Renal cortex interstitium (tissue), 15 donors: ENCODE measurements at places on chromosomes 4 and X. TPM values are rescaled to one million over a fixed set of nuclear protein-coding genes. Genes with fewer than 3 reads are reported as not detected.

MAOB gene
- 57.7 TPM for polyA plus RNA-seq

SLC10A4 gene
- 0.54 TPM for polyA plus RNA-seq

GRCh38 chrX:68719181-68719903 is 71.9 kb downstream of the STARD8 start:
- DNase-seq, result no peak

USP51 gene
- polyA plus RNA-seq, result 11.1 TPM

ARHGEF38 gene
- polyA plus RNA-seq, result 5.3 TPM

DNA sequence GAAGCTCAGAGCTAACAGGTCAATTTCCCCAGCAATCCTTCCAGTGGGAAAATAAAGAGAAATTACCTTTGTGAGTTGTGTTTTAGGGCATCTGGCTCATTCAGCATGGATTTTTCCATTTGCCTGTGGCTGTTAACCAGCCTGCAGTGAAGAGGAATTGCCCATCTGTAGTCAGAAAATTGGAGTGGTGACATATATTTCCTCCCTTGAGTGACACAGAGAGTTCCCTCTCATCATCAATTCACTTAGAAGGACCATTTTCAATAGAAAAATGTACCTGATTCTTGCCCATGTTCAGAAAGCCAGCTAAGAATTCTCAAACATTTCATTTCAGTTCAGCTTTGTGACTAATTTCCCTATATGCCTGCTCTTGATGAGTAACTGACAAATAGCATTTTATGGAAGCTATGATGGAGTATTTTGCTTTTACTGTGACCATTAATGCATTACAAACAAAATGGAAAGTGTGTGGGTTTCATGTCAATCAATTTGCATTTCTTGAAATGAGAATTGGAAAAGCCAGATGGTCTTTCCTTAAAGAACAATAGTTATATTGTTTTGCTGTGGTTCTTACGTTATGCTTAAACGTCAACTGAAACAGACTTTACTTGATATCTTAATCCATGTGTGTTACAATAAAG is 155.8 kb downstream of the NWD2 start:
- DNase-seq, result no peak

BCAP31 gene
- polyA plus RNA-seq, result 182 TPM

DNA sequence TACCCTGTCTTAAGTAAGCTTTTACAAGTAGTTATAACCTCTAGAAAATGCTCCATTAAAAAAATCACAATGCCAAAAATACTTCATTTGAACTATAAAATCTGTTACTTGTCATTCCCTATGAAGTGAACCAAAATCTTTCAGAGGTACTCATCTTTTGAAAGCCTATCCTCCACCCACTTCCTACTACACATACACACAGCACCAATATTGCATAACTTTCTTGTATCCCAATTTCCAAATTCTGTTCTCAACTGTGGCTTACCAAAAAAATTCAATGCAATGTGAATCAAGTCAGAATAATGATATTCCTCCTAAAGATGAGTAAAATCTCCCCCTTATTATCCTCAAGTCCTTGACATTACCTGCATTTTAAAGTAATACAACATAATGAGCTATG is 15.9 kb downstream of the DHX15 start:
- no peak for DNase-seq

RPS6KA6 gene
- 17.1 TPM for polyA plus RNA-seq

- DNase-seq, result no peak
These were observed 6.4 kb downstream of the ACE2 start for GRCh38 chrX:15594371-15594770.

DLG3 gene
- 39.3 TPM for polyA plus RNA-seq

DNA sequence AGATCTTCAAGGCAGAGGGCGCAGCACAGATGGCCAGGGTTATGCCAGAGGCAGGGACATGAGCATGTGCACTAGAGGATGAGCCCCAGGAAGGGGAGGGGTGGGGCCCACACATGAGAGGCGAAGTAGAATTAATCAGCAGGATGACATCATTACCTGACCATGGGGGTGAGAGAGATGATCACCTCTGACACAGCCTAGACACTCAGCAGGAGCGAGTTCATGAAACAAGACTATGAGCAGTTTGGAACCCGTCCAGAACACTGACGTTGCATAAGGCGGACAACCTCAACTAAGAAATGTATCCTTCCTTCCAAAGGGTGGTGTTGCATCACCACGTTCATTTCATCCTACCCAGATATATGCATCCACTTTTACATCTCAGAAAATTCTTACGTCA is 446.7 kb upstream of the TENM3 start:
- DNase-seq, result no peak

DCLK2 gene
- polyA plus RNA-seq, result 10.8 TPM

CLDN34 gene
- polyA plus RNA-seq, result not detected

DNA sequence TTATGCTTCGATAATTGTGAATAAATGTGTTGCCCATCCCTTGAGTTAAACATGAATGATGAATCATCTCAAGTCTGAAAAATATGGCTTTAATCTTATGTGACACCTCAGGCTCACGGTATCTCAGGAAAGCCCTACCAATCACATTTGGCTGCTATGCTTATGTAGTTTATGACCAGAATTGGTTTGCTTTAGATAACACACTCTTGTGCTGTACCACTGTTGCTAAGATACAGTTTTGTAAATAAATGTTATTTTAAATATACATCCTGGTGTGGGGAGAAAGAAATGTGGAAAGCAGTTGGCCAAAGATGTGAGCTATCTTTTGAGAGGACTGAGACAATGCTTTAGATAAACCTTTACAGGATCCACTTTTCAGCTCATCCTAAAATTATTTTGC is 63.2 kb downstream of the NPY1R start:
- no peak for DNase-seq

AMOT gene
- 75.5 TPM for polyA plus RNA-seq

CACNA1F gene
- 0.29 TPM for polyA plus RNA-seq

MAGEB10 gene
- polyA plus RNA-seq, result not detected

NEUROG2 gene
- not detected for polyA plus RNA-seq

- DNase-seq, result no peak
These were observed 121.6 kb upstream of the GRID2 start for GRCh38 chr4:92182006-92182735.

GRCh38 chr4:140799686-140800225 is 43.6 kb upstream of the TBC1D9 start:
- no peak for DNase-seq

GRCh38 chrX:154307202-154307601 is 11.6 kb downstream of the TKTL1 start:
- no peak for DNase-seq

DNA sequence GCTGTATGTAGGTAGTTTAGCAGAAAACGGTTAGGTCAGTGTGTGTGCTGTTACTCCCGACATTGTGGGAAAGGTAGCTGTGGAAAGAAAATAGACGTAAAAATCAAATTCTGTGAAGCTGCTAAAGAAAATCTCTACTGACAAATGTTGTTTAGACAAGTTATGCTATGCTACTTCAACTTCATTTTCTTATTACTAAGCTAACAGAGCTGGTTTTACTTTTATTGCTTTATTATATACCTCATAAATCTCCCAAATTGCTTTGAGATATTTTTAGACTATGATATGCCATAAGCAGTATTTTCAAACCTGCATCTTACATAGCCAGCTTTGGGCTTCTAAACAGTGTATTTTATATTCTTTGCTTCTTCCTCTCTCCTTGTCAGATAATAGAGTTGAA is 108.2 kb upstream of the PACRGL start:
- no peak for DNase-seq

WDR13 gene
- 145 TPM for polyA plus RNA-seq

GRCh38 chr4:170124406-170124805 is 34.6 kb upstream of the AADAT start:
- no peak for DNase-seq

DNA sequence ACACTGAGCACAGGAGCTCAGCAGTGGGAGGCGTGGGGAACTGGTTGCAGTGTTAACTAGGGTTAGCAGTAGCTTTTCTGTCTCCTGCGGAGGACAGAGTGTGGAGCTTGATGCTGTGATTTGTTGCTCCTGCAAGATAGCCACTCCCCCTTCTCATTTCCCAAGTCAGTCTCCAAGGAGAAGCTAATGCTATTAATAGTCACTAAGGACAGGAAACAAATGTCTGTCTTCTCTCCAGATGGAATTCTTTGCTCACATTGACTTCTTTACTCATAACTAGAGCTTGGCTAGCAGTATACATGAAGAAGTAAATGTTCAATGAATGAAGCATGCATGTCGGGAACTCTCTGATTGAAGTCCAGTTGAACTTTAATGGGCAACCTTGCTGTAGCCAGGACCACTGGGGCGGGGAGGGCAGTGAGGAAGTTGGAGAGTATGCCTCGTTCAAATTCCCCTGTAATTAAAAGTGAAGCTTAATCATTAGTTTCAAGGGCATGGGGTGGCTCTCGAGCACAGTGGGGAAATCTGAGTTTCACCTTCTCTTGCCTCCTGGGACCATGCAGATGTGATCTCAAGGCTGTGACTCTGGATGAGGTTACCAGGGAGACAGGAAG is 156.6 kb upstream of the SCML1 start:
- peak; percentile 70 for DNase-seq

GRCh38 chr4:126779436-126780166 is 853.2 kb upstream of the INTU start:
- DNase-seq, result no peak

DNA sequence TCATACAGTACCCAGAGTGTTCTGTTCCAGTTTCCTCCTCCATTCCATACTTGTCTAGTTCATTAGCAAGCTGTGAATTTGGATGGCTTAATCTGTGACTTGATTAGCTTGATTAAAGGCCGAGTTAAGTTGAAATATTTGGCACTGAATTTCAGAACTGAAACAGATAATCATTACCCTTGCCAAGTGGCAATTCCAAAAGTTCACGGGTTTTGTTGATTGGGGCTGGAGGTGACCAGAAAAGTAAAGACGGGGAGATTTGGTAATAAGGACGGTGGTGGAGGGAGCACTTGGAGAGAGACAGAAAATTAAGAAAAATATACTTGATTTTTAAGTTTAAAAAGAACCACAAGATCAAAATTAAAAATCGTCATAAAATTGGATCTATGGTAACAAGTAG is 21.9 kb upstream of the KLHL2 start:
- DNase-seq, result no peak

GRCh38 chr4:42816880-42817400 is 75.6 kb upstream of the GRXCR1 start:
- no peak for DNase-seq

GRCh38 chr4:111991797-111992196 is 153.5 kb upstream of the FAM241A start:
- no peak for DNase-seq

GRCh38 chr4:3703677-3704521 is 62.3 kb upstream of the ADRA2C start:
- DNase-seq, result no peak

TCEAL6 gene
- polyA plus RNA-seq, result 0.27 TPM

DNA sequence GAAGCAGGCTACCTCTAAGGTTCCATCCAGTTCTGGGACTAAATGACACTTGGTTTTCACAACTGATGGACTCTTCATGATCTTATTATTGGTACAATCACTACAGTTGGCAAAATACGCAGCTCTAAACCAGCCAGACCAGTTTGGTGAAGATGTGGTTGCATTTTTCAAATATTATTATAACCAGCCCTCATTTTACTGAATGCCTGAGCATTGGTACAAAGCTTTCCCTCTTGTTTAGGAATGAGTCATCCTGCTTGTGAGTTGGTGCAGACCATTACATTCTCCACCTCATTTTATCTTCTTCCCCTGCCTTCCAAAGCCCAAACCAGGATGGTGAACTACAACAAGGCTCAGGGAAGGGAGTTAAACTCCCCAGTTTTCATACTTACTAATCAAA is 223.1 kb downstream of the KDR start:
- DNase-seq, result no peak

EMCN gene
- 110 TPM for polyA plus RNA-seq

DNA sequence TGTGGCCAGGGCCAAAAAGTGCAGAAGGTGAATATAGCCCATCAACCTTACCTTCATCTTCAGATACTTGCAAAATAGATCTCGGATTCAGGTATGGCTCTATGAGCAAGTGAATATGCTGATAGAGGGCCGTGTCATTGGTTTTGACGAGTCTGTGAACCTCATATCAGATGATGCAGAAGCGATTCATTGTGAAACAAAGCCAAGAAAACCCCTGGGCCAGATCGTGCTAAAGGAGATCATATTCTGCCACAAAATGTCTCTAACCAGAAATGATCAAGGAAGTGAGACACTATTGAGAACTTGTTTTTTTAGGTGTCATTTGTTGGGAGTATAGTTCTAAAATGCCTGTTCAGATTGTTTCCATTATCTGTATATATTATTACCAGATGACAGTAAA is 48.3 kb downstream of the PDK3 start:
- no peak for DNase-seq

GRCh38 chr4:96193061-96193460 is 353.2 kb downstream of the PDHA2 start:
- DNase-seq, result no peak

DNA sequence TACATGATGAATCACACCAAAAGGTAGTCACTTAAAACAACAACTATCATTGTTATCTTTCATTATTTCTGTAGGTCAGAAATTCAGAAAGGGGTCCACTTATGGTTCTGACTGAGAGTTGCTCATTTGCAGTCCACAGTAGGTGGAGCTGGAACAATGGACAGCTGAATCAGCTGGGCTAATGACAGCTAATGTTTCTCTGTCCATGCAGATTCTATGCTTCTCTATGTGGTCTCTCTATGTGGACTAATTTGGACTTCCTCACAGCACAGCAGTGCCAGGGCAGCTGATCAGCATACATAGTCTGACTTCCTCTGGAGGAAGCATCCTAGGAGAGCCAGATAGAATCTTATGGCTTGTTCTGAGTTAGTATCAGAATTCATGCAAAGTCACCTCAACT is 131.7 kb upstream of the INTU start:
- no peak for DNase-seq

DNA sequence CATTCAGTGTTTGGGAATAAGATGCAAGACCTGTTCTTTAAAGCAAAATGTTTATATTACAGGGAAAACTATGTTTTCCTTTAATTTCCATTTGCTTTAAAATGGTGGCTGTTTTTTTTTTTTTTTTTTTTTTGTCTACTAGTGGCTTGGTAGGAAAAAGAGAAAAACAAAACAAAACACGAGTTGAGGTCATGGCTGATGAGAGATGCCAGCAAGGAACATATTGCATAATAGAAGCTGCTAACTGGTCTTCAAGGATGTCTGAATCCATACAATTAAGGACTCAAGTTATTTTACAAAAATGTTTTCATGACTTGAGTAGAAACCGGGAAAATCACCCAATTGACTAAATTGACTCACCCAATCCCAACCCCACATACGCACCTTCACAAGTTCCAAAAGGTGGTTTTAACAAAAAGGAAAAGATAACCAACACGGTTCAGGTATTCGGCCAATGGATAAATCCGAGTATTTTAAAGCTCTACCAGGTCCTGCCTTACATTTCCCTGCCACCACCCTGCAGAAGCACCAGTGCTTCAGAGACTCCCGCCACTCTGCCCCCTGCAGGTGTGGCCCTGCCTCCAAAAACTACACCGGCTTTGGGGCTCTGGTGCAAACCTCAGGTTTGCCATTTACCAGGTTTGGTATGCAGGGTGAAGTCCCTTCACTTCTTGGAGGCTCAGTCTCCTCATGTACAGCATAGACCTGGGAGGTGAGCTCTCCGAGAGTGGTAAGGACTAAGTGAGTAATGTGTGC is 27.1 kb downstream of the PIR start:
- no peak for DNase-seq

- DNase-seq, result no peak
These were observed 1415.5 kb downstream of the PCDH7 start for GRCh38 chr4:32135642-32136041.

CTAG1A gene
- not detected for polyA plus RNA-seq

- no peak for DNase-seq
These were observed 1.1 kb upstream of the HDAC6 start for GRCh38 chrX:48800574-48801279.

CFAP99 gene
- 0.85 TPM for polyA plus RNA-seq
